Right ventricle myocardium superior (tissue), 1 donor: ENCODE measurements at places on chromosomes 6 and 20. TPM values are rescaled to one million over a fixed set of nuclear protein-coding genes. Genes with fewer than 3 reads are reported as not detected.

STK35 gene
- 11.7 TPM for total RNA-seq

RAET1L gene
- not detected for total RNA-seq

POLR1C gene
- total RNA-seq = 15.6 TPM

ASIP gene
- total RNA-seq = 18.9 TPM

GRCh38 chr6:30062471-30063178, 1.6 kb downstream of the POLR1H start:
- no peak for DNase-seq

DNA sequence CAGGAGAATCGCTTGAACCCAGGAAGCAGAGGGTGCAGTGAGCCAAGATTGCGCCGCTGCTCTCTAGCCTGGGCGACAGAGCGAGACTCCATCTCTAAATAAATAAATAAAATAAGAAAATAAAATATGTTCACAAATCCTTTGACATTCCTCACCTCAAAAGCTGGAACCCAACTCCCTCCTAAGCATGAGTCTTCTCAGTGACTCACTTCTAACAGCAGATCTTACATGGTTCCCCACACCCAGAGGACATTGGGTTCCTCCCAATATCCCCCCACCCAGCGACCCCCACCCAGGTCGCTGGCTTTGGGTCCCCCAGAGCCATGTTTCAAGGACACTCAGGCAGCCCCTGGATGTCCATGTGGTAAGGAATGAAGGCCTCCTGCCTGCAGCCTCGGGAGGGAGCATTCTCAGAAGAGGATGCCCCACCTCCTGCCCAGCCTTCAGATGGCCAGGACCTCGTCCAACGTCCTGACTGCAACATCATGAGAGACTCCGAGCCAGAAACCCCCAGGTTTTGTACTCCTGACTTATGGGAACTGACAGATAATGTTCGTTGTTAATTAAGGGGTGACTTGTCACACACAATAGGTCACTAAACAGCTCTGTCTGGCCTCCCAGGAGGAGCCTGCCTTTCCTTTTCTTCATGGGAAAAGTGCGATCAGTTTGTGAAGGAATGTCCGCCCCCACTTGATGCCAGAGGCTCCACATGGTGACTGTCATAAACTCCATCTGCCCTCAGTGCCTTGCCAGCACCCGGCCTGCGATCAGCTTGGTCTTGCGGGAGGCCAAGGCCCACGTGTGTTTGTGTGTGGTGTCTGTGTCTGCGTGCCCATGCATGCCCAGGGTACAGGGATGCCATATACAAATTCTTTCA, 10.1 kb upstream of the GMEB2 start:
- DNase-seq = no peak
